RCC 7860 (cell line): ENCODE measurements at places on chromosomes 3 and 15.

- no peak for DNase-seq
Observed at GRCh38 chr15:23877502-23878412, 190.7 kb upstream of the NDN start.

DNA sequence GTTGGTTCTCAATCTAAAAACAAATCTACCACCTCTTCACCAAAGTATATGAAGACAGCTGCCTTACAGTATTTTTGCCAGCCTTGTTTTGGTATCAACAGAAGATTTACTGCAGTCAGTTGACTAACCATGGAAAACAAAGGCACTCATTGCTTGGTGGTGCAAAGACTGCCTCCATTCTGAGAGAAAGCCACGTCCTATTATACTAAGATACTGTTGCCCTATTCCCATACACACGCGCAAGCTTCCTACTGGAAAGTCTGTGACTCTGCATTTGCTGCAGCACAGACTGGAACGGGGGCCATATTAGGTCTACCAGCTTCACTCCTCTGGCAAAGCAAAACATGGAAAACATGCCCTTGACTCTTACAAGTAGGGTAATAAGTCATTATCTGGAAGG lies 18.0 kb downstream of the MTMR10 start:
- DNase-seq = no peak

DNA sequence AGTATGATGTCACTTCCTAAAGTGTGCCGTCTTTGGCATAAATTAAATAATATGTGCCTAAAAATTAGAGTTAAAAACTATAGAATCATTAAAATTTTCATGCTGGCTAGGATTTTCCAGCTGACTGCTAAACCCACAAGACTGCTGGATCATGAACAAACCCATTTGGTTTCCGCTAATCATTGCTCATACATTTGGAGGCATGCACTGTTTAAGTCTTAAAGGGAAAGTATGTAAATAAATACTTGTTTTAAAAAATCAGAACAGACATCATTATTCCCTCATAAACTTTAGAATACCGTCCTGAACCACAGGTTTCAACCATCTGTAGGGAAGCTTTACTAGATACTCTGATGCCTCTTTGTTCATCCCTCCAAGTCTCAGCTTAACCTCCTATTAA lies 26.5 kb downstream of the ATP6V1A start:
- no peak for DNase-seq

DNA sequence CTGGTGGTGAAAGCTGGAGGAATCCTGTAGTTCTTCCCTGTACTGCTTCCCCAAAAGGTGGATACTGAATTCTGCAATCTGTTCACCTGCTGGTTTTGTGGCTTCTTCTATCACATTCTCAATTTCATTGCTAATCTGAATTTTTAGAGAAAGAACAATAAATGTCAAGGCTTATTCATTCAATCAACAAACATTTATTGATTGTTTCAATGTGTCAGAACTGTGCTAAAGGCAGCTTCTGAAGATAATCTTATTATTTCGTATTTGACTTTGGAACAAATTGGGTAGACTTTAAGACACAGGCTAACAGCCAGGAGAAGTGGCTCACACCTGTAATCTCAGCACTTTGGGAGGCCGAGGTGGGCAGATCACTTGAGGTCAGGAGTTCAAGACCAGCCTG lies 46.8 kb downstream of the IMPG2 start:
- DNase-seq = no peak

DNA sequence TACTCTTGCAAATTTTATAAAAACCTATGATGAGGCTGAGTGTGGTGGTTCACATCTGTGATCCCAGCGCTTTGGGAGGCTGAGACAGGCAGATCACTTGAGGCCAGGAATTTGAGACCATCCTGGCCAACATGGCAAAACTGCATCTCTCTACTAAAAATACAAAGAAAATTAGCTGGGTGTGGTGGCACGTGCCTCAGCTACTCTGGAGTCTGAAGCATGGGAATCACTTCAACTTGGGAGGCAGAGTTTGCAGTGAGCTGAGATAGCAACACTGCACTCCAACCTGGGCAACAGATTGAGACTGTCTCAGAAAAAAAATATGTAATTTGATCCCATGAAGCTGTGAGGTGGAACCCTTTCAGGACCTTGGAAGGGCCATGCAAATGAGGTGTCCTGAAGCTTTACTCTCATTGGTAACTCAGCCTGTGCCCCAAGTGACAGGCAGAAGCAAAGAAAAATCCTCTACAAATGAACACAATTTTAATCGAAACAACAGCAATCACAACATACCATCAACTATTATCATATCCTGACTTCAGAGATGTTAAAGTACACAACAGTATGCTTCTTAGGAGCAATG lies 84.6 kb upstream of the CDV3 start:
- no peak for DNase-seq

- no peak for DNase-seq
Observed at GRCh38 chr3:126996905-126997304, 14.0 kb downstream of the PLXNA1 start.

GRCh38 chr3:149288655-149289054 lies 44.8 kb downstream of the TM4SF18 start:
- DNase-seq = no peak

- DNase-seq = no peak
Observed at GRCh38 chr15:85064710-85065109, 83.1 kb downstream of the PDE8A start.

DNA sequence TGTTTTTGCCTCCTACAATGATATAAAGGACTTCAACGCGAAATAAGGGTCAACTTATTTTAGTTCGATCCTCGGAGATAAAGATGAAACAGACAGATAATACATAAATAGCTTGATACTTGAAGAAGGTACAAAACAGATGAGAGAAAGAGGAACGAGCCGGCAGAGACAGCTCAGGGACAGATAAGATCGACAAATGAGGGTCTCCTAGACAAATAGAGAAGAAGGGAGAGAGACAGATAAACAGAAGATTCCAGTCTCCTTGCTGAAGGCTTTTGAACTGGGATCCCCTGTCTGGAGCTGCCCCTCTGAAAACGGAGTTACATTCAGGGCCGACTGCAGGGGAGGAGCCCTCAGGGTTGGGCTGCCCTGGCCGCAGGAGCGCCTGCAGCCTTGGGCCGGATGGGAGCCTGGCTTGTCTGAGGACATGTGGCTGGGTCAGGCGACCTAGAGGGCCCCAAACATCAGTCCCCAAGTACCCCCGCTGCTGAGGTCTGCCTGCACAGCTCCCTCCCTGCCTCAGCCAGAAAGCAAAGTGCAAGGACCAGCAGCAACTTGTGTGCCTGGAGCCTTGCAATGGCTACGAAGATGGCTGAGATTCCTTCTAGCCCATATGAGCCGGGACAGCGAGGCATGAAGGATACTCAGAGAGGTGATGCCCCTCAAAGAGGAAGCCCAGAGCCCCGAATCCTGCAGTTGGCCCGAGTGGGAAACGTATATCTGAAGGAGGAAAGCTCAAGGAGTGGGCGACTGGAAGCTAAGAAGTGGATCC lies 926 bp upstream of the SKOR1 start:
- DNase-seq = no peak

GRCh38 chr3:128084675-128085021 lies 32.4 kb downstream of the SEC61A1 start:
- DNase-seq = no peak

GRCh38 chr15:73955861-73956742 lies 29.8 kb downstream of the LOXL1 start:
- no peak for DNase-seq

DNA sequence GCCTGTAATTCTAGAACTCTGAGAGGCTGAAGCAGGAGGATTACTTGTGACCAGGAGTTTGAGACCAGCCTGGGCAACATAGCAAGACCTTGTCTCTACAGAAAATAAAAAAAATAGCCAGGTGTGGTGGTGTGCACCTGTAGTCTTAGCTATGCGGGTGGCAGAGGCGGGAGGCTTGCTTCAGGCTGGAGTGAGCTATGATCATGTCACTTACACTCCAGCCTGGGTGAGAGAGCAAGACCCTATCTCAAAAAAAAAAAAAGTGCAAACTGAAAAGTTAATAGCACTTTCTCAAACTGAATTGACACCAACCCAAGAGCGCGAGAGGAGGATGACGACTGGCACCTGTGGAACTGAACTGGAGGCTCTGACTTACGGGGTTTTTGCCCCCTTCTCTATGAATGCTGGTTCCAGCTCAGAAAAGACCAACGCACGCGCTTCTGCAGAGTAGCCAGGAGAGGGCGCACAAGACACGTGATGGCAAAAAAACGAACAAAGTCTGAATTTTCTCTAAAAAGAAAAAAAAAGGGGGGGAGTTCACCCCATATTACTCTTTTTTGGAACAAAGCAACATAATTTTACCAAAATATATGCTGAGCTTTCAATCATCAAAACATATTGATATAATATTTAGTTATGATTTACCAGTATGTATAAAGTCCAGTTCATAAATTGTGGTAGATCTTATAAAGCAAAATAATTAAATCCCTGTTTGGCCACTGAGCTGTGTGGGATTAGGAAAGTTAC lies 23.7 kb downstream of the CFAP92 start:
- DNase-seq = peak; percentile 33

- no peak for DNase-seq
Observed at GRCh38 chr15:56341201-56341600, 24.0 kb upstream of the TEX9 start.

DNA sequence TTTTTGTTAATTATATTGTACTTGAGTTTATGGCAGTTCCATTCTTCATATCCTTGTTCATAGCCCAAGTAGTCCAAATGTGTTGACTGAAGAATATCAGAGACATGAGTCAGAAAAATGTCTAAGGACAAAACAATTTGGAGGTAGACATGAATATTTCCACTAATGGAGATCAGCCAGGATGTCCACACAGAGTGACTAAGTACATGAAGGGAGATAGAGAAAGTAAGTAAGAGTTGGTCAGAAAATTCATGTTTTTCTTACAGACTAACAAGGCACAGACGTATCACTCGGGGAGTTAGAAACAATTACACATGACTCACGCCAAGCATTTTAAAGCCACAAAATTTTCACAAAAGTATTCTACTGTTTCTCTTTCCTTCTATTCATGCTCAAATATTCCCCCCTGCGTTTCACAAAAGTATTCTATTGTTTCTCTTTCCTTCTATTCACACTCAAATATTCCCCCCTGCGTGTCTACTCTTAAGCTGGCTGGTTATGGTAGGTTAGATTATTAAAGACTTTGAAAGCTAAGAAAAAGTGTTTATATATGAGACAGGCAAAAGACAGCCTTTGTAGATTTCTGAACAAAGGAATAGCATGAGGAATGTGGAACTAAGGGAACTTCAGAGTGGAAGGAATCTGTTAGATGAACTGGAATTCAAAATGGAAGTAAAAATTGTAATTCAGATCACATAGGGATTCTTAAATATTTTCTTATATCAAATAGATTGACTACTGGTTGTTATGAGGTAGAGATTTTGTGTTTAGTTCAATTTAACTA lies 648.7 kb upstream of the CCDC54 start:
- peak; percentile 100 for DNase-seq

DNA sequence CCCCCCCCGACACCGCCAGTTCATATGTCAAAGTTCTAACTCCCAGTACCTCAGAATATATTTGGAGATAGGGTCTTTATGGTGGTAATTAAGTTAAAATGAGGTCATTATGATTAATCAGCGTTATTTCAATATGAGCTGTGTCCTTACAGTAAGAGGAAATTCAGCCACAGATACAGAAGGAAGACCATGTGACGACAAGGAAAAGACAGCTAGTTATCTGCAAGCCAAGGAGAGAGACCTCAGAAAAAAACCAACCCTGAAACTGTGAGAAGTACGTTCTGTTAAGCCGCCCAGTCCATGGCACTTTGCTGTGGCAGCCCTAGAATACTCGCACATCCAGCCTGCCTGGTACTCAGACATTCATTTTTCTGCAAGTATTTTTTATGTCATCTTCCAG lies 62.3 kb upstream of the ARL8B start:
- DNase-seq = no peak

- DNase-seq = peak; percentile 44
Observed at GRCh38 chr3:5006755-5007202, 27.5 kb downstream of the BHLHE40 start.
